Frontal cortex (tissue), 4 donors: ENCODE measurements at places on chromosomes 6 and 20. TPM values are rescaled to one million over a fixed set of nuclear protein-coding genes. Genes with fewer than 3 reads are reported as not detected.
A peak's percentile ranks its signal among the peaks of the same experiment; 100 is the strongest.

DNA sequence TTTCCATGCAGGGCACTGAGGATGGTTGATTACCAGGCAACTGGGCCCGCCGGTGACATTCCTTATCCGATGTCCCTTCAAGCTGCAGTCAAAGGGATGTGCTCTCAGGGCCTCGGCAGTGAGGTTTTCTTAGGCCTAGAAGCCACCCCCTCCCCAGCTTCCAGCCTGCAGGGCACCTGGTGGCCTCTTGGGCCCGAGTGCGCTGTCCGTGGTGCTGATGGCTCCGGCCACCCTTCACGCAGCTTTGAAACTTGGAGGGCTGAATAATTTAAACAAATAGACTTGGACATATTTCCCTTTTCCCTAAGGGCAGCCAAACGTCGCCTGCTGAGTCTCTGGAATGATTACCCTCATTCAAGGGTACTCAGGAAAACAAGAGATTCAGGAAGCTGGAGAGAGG is 8.9 kb upstream of the MLN start:
- no peak for DNase-seq

DNA sequence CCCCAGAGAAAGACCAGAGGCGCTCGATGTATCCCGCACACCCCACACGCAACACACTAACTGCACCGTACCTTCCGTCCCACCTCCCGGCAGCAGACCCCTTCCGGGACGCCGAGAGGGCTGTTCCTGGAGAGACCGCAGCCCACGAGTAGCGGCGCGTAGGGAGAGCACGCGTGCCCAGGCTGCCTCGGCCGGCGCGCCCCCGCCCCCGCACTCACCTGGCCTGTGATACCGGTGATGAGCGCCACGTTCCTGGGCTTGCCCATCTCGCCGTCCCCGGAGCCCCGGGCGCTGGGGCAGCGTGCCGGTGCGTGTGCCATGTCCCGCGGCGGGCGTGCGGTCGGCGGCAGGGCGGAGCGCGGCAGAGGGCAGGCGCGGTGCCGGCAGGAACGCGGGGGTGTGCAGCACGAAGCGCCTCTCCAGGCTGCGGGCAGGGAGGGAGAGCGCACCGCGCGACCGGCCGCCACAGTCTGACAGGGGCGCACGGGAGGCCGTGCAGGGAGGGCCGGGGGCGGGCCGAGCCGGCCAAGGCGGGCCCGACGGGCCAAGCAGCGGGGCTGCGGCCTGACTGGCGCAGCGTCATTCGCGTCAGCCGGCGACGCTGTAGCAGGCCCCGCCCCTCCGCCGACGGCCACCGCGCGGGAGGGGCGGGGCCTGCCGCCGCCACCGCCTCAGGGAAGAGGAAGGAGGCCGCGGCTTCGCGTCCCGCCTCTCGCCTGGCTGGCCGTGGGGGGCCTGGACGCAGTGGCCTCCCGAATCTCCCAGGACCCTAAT is at the start of gene GMDS:
Gene GMDS, minus strand, starts transcription at position 503 of the 774 bp plus-strand sequence.
- DNase-seq: peak; percentile 98

- DNase-seq: no peak
Observed at GRCh38 chr6:134493789-134494188, 175.9 kb upstream of the SGK1 start.

GRCh38 chr6:103672169-103672568 is 1187.5 kb downstream of the HACE1 start:
- DNase-seq: no peak

DNA sequence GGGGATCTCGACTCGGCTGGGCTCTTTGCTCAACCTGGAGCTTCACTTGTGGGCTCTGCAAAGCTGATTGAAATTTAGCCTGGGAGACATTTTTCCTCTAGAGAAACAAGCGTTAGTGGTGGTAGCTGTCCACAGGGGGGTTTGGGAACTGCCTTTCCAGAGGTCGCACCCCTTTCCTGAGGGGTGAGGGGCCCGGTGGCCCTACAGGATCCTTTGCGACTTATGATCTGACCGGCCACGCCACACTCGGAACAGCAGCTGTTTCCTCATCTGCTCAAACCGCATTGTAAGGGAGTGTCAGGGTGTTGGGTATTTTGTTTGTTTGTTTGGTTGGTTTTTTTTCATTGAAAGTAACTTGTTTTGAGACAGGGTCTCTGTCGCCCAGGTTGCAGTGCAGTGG is 21.0 kb downstream of the PNLDC1 start:
- DNase-seq: no peak

DNA sequence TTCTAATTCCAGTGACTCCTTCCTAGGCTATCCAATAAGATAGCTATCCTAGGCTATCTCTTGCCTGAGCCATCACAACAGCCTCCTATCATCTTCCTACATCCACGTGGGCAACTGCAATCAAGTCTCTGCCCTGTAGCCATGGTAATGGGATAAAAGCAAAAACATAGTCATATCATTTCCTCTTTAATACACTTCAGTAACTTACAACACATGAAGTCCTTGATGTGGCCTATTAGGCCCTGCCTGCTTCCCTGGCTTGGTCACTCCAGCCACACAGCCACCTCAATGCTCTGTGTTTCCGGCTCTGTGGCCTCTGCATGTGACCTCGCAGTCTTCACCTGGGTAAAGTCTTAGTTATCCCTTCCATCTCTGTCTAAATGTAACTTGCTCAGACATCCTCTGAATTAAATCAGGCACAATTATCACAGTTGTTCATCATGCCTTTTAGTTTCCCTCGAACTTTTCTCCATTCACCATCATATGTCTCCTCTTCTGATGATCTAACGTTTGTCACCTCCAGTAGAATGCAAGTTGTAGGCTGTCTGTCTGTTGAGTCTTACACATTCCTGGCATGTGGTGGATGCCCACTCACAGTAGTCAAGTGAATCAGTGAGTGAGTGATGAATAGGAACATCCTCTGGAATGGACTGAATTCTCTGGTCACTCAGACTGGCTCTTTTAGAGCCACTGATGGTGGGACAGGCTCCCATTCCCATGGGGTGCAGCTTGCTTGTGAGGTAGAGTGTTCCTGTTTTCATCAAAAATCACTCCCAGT is 229.4 kb downstream of the TBC1D7 start:
- DNase-seq: no peak

GRCh38 chr20:51125780-51126179 is 102.9 kb upstream of the KCNG1 start:
- no peak for DNase-seq

DNA sequence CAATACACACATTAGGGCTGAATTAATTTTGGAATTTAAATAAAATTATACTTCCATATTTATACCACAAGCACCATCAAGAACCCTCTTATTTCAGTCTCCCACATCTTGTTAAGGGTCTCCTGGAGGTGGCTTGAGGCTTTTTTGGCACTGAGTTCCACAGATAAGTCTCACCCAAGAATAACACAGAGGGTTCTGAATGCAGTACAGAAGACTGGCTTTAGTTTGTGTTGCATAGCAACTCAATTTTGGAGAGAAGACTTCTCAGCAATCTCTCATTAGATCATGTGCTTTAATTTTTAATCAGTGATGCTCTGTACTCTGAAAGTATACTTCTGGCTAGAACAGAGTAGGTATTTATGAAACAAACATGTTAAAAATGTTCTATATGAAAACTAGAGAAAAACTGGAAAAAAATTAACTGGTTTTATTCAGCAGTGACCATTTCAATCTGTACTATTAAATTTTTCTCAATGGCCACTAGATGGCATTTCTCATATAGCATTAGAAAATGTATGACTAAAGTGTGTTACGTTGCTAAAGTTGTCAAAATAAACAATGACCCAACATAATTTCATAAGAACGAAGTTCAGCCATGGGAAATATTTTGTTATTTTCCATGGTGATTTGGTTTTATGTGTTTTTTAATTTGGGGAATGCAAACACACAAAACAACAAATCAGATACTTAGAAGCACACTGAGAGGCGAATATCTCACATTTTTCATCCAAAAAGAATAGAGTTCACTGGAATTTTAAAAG is 32.7 kb upstream of the MAP7 start:
- DNase-seq: peak; percentile 30

DNA sequence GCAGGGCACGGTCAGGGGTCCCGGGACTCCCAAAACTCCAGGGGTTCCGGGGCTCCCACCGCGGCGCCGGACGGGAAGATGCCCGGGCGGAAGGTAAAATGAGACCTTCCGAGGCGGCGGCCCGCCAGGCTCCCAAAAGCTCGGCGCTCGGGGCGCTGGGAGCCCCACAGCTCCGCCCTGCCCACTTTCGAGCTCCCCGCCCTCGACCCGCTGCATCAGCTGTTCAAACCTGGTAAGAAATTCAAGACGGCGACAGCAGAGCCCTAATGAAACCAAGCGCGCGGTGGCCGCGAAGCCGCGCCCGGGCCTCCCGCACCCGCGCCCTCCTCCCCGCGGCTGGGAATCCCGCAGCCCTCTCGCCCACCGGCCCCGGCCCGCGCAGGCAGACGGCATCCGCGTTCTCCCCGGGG is 369 bp downstream of the SLC4A11 start:
- no peak for DNase-seq

GRCh38 chr6:21732731-21733130 is 139.2 kb downstream of the SOX4 start:
- DNase-seq: no peak

Gene PPP1R18
- total RNA-seq: 44.0 TPM

Gene GHRH
- total RNA-seq: not detected

Gene TRIM31
- total RNA-seq: not detected
